Activated T-cell treated with anti-CD3 and anti-CD28 coated beads, Interleukin-2, amount 50 U/mL, for 72 hours (primary cell): ENCODE measurements at places on chromosomes 7 and 10. TPM values are rescaled to one million over a fixed set of nuclear protein-coding genes. Genes with fewer than 3 reads are reported as not detected.

GRCh38 chr7:106855540-106856132 is 9.4 kb upstream of the PIK3CG start:
- H3K36me3 ChIP-seq, result peaks cover 14% of the 10 kb centered on the region

Gene CEP55
- total RNA-seq, result 46.6 TPM

Gene NYAP1
- total RNA-seq, result 0.67 TPM

GRCh38 chr10:32379318-32379949 is 32.5 kb upstream of the EPC1 start:
- no peak overlapping the region for H3K27ac ChIP-seq
- H3K27me3 ChIP-seq, result no peaks in the 10 kb centered on the region
- peak; percentile 25 for DNase-seq
- H3K4me1 ChIP-seq, result peaks cover 12% of the 10 kb centered on the region
- no peaks in the 10 kb centered on the region for H3K36me3 ChIP-seq

DNA sequence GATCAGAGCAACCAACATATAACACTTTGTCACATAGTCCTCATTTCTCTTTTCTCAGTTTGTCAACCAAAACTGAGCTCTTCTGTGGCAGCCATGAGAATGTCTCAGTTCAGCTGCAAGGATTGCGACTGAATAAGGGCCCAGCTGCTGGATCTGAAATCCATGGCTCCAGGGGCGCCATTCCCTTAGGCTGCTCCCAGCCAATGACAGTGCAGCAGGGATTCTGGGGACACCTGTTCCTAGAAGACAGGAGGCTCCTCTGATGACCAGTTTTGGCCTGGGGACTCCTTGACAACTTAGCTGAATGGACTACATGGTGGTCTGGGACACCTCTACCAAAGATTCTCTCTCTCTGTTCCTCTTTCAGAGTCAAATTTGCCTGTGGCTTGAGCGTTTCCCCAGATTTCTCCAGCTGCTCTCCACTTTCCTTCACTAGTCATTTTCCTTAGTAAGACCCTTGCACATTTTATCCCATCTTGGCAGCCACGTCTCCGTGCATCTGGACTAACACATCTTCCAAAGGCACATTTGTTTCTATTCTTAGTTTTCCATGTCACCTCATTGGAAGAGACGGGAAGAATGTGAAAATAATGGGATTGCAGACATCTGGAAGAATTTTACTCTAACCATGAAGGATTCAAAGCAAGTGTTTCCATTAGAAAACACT is 28.1 kb upstream of the KIF5B start:
- DNase-seq, result no peak
- H3K36me3 ChIP-seq, result no peaks in the 10 kb centered on the region
- H3K4me1 ChIP-seq, result no peaks in the 10 kb centered on the region
- no peaks in the 10 kb centered on the region for H3K27me3 ChIP-seq
- H3K4me3 ChIP-seq, result no peak overlapping the region

DNA sequence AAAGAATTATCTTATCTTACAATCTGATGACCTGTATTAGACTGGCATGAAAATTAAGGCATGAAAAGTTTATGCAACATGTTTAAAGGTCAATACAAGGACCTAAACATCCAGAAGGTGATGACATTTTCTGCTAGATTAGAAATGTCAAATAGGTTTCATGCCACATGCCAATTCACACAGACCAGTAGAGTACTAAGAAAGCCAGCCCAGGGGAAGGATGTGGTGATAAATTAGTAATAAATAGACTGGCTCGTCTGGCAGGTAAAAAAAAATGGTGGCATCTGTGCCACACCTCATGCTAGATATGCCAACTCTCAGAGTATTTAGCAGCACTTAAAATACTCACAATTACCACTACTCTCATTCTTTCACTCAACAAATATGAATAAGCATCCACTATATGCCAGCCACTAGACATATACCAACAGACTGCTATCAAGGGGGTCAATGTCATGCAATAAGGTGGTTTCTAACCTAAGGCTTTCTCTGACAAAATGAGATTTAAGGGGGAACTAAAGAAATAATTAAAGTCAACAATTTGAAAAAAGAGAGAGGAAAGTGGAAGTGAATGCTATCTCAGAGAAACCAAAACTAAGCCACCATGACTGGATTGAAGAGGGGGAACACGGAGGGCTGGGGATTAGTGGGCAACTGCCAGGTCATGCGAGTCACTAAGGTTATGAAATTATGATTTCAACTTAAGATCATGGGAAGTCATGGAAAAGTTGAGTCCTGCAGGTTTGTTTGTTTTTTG is 83.5 kb downstream of the SGMS1 start:
- peak overlapping the region; percentile 68 for H3K4me3 ChIP-seq
- H3K27me3 ChIP-seq, result no peaks in the 10 kb centered on the region
- H3K4me1 ChIP-seq, result peaks cover 91% of the 10 kb centered on the region
- DNase-seq, result peak; percentile 40
- H3K27ac ChIP-seq, result peak overlapping the region; percentile 70

DNA sequence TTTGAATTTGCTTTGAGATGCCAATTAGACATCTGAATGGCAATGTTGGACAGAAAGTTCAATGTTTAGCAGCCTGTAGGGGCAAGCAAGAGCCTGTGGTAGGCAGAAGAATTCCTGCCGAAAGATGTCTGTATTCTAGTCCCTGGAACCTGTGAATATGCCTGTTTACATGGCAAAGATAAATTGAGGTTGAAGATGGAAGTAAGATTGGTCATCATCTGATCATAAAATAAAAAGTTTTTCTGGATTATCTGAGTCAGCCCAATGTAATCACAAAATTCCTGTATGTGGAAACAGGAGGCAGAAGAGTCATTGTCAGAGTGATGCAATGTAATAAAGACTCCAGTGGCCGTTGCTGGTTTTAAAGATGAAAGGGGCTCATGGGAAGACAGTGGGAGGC is 430.5 kb downstream of the MDFIC start:
- H3K27me3 ChIP-seq, result peaks cover 8% of the 10 kb centered on the region
- no peak overlapping the region for H3K27ac ChIP-seq
- no peaks in the 10 kb centered on the region for H3K36me3 ChIP-seq
- DNase-seq, result no peak

DNA sequence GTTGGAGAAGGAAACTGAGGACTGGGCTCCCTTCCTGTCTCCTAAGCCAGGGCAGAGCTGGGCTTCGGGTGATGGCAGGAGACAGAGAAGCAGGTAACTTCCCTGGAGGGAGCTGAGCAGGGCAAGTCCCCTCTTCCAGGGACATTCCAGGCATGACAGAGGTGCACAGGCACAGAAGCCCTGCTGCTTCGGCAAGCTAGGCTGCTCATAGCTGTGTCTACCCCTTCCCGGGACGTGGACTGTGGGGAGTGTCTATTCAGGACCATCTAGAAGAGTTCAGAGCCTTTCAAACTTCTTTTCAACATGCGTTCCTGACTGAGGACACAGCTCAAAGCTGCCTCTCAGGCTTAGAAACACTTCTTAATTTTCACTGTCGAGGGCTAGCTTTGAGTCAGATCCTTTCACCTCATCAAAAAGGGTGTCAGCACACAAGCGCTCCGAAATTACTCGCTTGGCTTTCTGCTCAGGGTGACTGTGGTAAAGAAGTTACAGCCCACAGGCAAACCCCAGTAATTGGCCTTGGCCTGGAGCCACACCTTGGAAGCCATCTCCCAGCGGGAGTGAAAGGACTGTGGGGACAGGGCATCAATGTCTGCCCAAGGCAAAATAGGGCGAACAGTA is 63.7 kb upstream of the STEAP1B start:
- peak overlapping the region; percentile 65 for H3K4me3 ChIP-seq
- peaks cover 47% of the 10 kb centered on the region for H3K27me3 ChIP-seq
- peaks cover 52% of the 10 kb centered on the region for H3K4me1 ChIP-seq
- no peaks in the 10 kb centered on the region for H3K36me3 ChIP-seq

Gene TMEM273
- 88.0 TPM for total RNA-seq

DNA sequence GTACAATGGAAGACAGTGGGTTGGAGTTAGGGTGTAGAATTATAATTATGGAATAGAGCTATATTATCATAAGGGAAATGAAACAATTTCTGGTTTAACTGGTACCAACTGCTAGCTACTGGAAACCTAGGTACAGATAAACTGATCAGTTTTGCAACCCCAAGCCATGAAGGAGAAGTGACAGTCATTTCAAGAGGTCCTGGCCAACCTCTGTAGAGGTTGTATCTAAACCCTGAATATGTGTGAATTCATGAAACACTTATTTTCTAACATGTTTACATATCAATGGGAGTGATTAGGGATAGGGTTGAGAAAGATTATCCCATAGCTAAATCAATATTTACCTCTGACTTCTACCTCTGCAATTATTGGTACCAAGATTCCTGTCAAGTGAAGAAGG is 29.9 kb upstream of the CC2D2B start:
- H3K4me1 ChIP-seq, result no peaks in the 10 kb centered on the region
- no peak overlapping the region for H3K27ac ChIP-seq
- no peak overlapping the region for H3K4me3 ChIP-seq
- no peak for DNase-seq
- H3K27me3 ChIP-seq, result no peaks in the 10 kb centered on the region

Gene OR2A42
- not detected for total RNA-seq

Gene NPFFR1
- 0.02 TPM for total RNA-seq

DNA sequence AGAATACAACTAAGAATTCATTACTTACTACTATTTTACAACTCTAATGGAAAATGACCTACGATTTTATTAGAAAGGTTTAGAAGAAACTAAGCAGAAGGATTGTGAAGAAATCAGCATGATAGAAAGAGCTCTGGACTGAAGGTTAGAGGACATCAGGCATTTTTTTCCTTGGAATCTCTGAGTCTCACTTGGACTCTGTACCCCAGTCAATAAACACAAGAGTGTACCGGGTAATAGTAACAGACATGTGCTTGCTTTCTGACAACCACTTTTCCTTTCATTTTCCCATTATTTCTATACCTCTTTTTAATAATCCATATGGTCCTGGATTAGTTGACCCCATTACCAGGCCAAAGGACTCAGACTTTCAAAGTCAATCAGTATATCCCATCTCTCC is 1240.9 kb upstream of the LRRTM3 start:
- DNase-seq, result no peak
- H3K4me1 ChIP-seq, result no peaks in the 10 kb centered on the region
- no peaks in the 10 kb centered on the region for H3K36me3 ChIP-seq
- no peaks in the 10 kb centered on the region for H3K27me3 ChIP-seq

DNA sequence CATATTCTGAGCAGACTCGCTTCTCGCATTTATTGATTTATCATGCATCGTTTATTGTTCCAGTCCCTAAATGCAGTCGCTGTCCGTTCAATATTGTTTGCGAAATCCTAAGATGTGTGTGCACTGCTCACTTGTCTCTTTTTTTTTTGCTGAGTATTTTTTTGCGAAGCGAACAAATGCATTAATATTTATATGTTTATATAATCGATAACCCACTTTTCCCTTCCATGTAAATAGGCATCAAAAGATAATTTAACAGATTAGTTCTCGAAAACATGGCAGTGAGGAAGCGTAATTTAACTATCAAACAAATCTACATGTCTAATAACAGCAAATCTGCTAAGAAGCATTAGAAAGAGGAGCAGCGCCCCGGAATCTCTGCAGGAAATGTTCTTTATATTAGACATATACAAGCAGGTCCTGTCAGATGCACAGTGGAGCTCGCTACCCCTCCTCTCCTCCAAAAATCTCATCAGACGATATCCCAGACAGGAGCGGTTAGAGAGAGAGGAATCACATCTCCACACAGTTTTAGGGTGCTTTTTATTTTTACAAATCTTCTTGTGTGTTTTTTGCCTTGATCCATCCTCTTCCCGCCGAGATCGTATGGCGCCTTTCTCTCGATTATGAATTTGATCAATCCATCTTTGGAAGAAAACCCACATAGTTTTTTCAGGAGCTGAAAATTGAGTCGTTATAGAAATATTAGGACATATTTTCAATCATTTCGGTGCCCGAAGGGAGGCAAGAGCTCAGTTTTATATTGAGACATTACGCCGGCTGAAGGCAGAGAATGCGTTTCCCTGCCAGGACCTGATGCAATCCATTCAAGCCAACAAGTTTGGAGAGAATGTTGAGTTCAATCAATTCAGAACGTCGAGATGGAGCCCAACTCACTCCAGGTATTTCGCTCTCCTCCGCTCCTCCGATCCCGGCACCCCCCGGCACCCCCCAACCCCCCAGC is at the start of gene ARID5B:
Gene ARID5B, plus strand, starts transcription at position 871 of the 964 bp plus-strand sequence. Its CDS starts 11 bp downstream, at position 882.
- peak; percentile 62 for DNase-seq
- H3K36me3 ChIP-seq, result peaks cover 19% of the 10 kb centered on the region
- peaks cover 57% of the 10 kb centered on the region for H3K4me1 ChIP-seq
- H3K27me3 ChIP-seq, result no peaks in the 10 kb centered on the region
- peak within 1 kb of the TSS; percentile 88 for H3K4me3 ChIP-seq

Gene PARD3
- total RNA-seq, result 2.3 TPM

DNA sequence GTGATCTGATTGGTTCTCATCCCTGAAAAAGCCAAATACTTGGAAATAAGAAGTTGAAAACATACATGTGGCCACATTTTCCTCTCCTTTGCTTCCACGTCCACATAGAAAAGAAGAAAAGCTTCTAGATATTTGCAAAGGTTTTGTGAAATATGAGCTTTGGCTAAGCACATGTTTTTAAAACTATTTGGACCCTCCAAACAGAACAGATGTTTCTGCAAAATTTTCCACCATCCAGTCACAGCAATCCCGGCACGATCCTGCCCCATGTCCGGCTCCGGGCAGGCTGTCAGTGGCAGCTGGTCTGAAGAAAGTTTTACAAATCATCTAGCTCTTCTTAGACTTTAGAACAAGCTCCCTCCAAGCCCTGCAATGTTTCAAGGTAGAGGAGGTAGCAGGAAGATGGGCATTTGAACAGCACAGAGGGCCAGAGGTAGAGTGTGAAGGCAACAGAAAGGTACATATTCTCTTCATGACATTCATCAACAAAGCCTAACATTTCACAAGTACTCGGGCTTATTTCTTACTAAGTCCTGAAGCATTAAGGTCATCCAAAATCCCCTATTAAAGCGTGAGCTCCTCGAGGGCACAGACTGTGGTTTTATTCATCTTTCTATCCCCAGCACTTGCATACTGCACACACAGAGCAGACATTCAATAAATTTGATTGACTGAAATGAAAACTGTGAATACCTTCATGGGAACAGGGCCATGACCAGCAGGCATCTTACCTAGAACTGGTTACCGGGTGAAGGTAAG is 110.1 kb downstream of the JAZF1 start:
- H3K4me1 ChIP-seq, result no peaks in the 10 kb centered on the region
- H3K27ac ChIP-seq, result peak overlapping the region; percentile 21
- no peak for DNase-seq
- H3K4me3 ChIP-seq, result no peak overlapping the region
- no peaks in the 10 kb centered on the region for H3K27me3 ChIP-seq
- no peaks in the 10 kb centered on the region for H3K36me3 ChIP-seq

- DNase-seq, result no peak
- H3K27me3 ChIP-seq, result peaks cover 34% of the 10 kb centered on the region
- H3K4me3 ChIP-seq, result no peak overlapping the region
- no peaks in the 10 kb centered on the region for H3K36me3 ChIP-seq
- no peak overlapping the region for H3K27ac ChIP-seq
Observed at GRCh38 chr10:124379609-124380193, 39.0 kb downstream of the OAT start.
